ENCODE measurements at places on chromosomes 2 and 18.
A peak's percentile ranks its signal among the peaks of the same experiment; 100 is the strongest.

- peaks cover 13% of the 10 kb centered on the region for H3K4me1 ChIP-seq
- H3K36me3 ChIP-seq, result no peaks in the 10 kb centered on the region
- H3K4me3 ChIP-seq, result no peak overlapping the region
- peak; percentile 43 for DNase-seq
Measured at GRCh38 chr2:70870790-70871189, 35.2 kb upstream of the CD207 start.

DNA sequence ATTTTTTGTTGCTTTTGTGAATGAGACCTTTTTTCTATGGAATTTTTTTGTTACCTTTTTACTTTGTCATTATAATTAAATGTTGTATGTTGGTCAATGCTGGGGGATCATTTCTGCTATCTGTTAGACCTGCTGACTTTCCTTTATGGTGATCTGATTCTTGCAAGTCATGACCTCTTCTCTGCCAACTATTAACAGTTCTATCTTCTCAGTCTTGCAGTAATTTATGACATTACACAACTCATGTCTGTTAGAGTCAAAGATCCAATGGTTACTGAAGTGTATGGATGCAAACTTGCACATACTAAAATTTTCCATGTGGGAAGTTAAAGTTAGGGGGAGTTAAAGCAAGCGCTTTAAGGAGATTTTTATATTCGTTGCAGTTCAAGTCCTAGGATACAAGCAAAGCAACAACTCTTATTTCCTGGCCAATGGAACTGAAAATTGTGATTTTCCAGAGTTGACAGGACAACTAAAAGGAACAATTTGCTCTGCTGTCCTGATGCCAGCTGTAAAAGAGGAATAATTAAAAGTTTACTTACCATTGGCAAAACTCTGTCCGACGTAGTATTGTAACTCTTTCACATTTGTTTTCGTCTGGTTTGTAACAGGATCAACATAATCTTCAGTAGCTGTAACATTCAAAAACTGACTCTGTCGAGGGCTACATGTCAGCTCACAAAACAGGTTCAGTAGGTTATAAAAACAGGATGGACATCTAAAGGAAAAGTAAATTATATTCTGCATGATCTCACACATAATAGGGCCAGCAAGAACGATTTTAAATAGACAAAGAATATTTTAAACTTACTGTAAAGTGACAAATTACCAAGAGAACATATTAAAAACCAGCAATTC, 17.8 kb downstream of the NPC1 start:
- peaks cover 3% of the 10 kb centered on the region for H3K36me3 ChIP-seq
- H3K27me3 ChIP-seq, result no peaks in the 10 kb centered on the region
- no peak overlapping the region for H3K27ac ChIP-seq

DNA sequence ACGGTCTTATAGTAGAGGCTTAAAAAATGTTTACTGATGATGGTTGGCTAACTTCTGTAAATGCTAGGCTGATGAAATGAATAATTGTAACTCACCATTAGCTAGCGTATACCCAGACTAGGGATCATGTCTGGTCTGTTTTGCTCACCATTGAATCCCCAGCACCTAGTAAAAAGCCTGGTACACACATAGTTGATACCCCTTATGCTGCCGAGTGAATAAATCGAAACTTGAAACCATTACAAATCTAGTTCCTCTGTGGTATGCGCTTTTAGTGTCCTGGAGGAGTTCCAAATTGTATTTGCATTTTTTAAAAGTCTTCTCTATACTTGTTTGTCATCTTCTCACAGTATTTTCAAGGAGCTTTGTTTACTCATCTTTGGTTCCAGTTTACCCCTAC, 1.3 kb downstream of the TAF1B start:
- no peaks in the 10 kb centered on the region for H3K27me3 ChIP-seq
- peaks cover 26% of the 10 kb centered on the region for H3K36me3 ChIP-seq
- H3K4me3 ChIP-seq, result peak overlapping the region; percentile 84
- no peak for DNase-seq
- H3K27ac ChIP-seq, result peak overlapping the region; percentile 88
- peaks cover 9% of the 10 kb centered on the region for H3K4me1 ChIP-seq

GRCh38 chr2:238345297-238345968, 25.1 kb downstream of the TRAF3IP1 start:
- no peak overlapping the region for H3K27ac ChIP-seq
- H3K4me1 ChIP-seq, result no peaks in the 10 kb centered on the region
- peaks cover 11% of the 10 kb centered on the region for H3K36me3 ChIP-seq
- no peaks in the 10 kb centered on the region for H3K27me3 ChIP-seq
- no peak overlapping the region for H3K4me3 ChIP-seq

DNA sequence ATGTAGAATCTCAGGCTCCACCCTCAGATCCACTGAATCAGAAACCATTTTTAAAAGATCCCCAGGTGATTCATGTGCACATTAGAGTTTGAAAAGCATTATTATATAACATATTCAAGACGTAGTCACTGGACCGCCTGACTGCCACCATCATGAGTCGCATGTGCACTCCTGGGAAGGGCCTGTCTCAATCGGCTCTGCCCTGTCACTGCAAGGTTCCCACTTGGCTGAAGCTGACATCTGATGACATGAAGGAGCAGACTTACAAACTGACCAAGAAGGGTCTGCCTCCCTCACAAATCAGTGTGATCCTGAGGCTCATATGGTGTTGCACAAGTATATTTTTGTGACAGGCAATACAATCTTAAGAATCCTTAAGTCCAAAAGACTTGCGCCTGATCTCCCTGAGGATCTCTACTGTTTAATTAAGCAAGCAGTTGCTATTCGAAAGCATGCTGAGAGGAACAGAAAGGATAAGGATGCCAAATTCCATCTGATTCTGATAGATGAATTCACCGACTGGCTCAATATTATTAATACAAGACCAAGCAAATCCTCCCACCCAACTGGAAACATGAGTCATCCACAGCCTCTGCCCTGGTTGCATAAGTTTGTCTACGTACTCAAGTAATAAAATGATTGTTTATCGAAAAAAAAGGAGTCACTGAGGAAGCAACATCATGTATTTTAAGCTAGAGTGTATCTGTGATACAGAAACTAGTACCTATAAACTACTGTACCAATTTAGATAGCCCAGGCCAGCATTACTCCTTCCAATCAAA, 26.2 kb downstream of the ATAD2B start:
- H3K27me3 ChIP-seq, result no peaks in the 10 kb centered on the region
- no peak for DNase-seq
- no peaks in the 10 kb centered on the region for H3K4me1 ChIP-seq

- H3K4me1 ChIP-seq, result no peaks in the 10 kb centered on the region
- DNase-seq, result no peak
- H3K27ac ChIP-seq, result no peak overlapping the region
Measured at GRCh38 chr18:51811883-51812282, 528.1 kb upstream of the DCC start.
